ENCODE measurements at places on chromosomes 13 and 19.
A peak's percentile ranks its signal among the peaks of the same experiment; 100 is the strongest.

- DNase-seq: peak; percentile 54
Observed at GRCh38 chr13:111031531-111031961, 83.6 kb upstream of the ARHGEF7 start.

DNA sequence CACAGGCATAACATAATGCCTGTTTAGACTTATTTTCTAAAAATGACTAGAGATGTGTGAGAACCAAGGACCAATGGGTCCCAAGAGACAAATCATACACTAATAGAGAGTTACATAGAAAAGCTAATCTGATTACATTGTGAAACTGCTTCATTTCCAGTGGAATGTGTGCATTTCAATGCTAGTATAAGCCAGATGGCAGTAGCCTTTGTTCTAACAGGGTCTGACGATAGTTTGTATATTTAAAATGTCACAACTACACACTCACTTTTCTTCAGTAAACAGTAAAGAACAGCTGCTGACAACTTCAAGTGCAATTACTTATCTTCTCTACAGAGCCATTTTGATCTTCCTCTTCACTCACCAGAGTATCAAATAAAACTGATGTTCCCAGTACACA, 4.3 kb upstream of the SLITRK5 start:
- no peak for DNase-seq

- no peak for DNase-seq
Observed at GRCh38 chr19:35438527-35438926, 9.5 kb upstream of the FFAR2 start.

DNA sequence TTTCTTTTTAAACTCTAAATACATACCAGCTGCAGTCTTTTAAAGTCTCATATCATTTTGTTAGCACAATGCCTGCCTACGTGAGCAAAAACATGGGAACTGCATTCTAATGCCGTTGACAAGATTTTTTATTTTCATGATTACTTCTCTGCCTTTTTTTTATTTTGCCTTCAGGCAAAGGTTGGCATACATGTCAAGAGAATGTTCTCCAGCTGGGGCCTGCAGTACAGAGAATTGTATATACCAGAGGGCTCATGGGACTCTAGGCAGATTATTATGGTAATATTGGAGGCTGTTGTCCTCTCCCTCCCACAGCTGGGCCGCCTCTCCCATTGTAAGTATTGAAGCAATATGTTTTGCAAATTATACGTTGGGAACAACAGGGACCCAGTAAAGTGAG, 53.9 kb upstream of the OBI1 start:
- no peak for DNase-seq

GRCh38 chr19:35115177-35115951, at the start of gene FXYD3:
FXYD3 (plus strand) TSS chr19:35115823; CDS start chr19:35119377, 3,554 bp downstream.
- no peak for DNase-seq

DNA sequence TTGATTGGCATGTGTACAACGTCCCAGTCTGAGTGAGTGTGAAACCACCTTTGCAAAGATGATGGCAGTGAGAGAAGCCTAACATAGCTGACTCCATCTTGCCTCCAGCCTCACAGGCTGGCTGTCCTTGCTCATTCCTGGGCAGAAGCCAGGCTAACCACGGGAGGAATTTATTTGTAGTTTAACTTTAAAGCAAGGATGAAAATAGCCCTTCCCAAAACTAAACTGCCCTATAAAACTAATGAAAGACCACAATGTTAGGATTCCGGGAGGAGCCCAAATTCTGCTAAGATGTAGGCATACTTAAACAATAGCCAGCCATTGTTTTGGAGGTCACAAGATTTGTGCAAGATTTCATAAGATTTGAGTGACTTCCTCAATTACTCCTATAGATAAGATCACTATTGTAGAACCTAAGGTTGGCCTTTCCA, 96.6 kb upstream of the LSM14A start:
- DNase-seq: no peak

GRCh38 chr19:32258167-32258566, 87.2 kb upstream of the ZNF507 start:
- DNase-seq: no peak

DNA sequence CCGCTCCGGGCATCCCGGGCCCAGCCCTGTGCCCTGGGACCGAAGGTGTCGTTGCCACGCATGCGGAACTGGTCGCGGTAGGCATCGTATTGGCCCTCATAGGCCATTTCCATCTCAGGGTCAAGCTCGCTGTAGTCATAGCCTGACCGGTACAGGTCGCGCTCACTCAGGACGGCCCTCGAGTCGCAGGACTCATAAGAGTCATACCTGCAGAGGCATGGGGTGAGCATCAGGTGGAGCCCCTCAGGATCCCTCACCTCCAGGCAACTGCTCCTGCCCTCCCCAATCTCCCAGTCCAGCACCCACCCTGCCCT, 17.4 kb downstream of the AKAP8L start:
- no peak for DNase-seq

- DNase-seq: no peak
Observed at GRCh38 chr19:16014923-16015804, 61.1 kb upstream of the TPM4 start.

DNA sequence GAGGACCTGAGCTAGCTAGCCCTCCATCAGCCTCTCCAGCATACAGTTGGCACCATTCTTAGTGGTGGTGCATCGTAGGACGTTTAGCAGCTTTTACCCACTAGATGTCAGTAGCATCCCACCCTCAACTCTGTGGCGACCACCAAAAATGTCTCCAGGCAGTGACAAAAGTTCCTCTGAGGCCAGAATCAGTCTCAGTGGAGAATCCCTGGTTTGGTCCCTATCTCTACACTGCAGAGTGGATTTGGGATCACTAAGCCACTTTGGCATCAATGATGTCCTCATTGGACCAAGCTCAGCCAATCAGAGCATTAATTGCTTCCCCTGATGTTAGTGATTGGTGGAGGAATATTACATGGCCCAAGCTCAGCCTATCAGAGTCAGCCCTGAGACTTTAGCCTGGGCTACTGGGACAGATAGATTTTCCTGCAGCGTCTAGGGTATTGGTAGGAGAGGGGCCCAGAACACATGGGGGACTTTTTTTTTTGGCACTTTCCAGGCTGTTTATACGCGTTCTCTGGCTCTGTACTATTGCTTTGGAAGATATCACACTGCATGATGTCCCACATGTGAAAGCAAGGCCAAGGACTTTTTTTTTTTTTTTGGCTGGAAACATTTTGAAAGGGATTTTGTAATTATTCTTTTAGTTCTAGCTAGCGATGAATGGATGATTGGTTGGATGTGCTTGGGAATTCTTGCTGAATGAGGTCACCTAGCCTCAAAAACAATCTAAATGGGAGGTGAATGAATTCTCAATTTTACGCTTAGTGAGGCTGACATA, 7.0 kb downstream of the TMEM221 start:
- peak; percentile 17 for DNase-seq

DNA sequence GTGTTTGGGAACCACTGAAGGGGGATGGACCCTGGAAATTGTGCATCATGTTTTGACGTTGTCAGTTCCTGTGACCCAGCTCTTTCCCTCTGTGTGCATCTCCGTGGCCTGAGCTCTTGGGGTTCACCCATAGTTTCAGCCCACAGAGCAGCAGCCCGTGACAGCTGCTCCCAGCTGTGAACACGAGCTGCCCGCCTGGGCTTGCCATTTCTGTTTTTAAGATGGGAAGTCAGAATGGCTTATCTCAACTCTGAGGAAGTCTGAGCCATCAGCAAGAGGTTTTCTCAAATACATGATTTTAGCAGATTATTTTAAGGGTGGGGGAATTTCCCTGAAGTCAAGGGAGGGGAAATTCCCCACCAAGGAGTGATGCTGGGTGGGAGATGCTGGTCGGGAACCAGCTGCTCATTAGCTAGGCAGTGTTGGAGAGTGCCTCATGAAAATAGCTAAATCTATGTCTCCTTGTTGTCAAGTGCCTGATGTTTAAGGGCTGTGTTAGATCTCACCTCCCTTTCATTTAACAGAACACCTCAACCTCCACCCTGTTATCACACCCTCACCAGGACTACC, 34.8 kb upstream of the C1QTNF9 start:
- peak; percentile 75 for DNase-seq

DNA sequence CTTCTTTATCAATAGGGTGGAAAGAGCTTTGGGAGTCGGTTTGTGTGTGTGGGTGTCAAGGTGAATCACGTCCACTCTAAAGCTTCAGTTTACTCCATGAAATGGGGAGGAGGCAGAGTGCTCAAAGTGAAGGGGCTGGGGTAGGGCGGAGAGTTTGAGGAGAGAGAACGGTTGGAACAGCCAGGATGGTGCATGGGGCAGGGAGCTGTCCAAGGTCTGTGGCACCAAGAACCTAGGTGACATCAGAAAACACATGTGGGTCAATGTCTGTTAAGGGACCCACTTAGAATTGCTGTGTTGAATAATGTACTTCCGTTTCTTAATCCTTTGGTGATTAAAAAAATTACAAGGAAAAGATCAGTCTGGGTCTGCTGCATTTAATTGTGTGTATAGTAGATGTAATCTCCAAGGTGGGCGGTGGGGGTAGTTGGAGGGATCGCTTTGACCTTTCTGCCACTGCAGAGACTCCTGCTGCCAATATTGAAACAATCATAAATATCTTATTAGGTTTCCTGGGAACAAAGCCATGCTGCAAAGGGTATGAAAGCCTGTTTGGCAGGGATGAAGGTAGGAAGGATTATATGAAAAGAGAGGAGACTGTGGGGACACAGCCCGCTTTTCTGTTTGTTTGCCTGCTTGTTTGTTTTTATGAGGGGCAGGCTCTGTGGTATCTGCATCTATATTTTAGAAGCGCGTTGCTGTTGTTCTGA, 122.3 kb downstream of the ATP8A2 start:
- DNase-seq: no peak

DNA sequence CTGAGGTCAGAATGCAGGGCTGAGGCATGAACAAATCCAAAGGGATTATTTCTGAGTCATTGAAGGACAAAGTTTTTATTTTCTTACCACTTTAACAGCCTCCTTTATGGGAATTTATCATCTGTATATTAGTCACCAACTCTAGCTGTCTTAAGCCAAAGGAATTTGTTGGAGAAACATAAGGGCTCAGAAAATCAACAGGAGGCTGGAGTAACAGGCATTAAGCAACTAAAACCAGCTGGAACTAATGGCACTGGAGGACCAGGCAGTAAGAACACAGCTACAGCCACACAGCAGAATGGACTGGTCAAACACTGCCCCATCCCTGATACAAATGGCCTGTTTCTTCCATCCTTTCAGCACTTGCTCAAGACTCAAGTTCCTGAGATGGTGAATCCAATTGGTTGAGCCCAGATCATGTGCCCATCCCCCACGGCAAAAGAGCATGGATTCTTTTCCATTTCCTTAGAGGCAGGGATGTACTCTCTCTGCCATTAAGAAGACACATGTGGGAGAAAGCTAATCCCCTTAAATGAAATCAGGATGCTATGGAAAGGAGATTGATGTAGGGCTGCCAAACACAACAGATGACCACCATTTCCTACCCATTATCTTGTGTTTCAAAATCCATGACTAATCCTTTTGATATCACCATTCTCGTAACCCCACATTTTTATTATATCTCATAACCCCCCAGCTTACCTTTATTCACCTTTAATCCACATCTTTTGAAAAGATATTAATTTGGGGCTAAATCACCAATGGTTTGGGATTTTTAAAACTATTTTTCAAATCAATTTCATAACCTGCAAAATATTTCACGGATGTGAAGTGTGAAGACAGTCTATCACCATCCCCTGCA, 157.0 kb upstream of the FNDC3A start:
- DNase-seq: no peak

- DNase-seq: no peak
Observed at GRCh38 chr19:33465834-33466233, 55.8 kb downstream of the PEPD start.

Data from activated naive CD4-positive, alpha-beta T cell treated with Interleukin-2 at 50 U/mL for 16 hours (primary cell).